Upper lobe of left lung (tissue), 6 donors: ENCODE measurements at places on chromosomes 4 and X.

GRCh38 chr4:71540749-71541269, 202.0 kb downstream of the SLC4A4 start:
- H3K36me3 ChIP-seq = no peaks in the 10 kb centered on the region
- no peaks in the 10 kb centered on the region for H3K4me1 ChIP-seq
- H3K27me3 ChIP-seq = no peaks in the 10 kb centered on the region
- H3K4me3 ChIP-seq = no peak overlapping the region
- no peak for DNase-seq
- no peak overlapping the region for H3K27ac ChIP-seq

DNA sequence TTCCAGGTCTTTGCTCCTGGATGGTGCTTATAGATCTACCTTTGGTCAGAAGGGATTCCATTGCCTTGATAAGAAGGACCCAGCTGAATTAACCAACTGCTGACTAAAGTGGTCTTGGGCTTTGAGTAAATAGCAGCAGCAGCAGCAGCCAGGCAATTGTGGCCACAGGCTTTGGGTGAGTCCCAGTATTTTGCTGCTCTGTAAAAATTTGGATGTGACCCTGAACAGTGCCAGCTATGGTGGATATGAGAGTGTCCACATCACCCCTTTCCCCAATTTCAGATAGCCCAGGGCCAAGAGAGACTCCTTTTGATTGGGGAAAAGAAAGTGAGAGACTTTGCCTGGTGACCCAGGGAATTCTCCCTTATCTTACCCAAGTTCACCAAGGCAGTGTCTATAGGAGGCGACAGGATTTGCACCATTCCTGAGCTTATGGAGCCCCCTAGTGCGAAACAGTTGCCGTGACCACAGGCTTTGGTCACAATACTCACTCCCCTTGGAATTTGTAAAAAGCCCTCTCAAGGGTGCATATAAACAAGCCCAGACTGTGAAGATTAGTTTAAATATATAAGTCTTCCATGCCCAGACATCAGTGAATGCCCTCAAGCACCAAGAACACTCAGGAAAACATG, 518.0 kb downstream of the TMA16 start:
- H3K27me3 ChIP-seq = no peaks in the 10 kb centered on the region
- H3K36me3 ChIP-seq = no peaks in the 10 kb centered on the region
- H3K4me1 ChIP-seq = no peaks in the 10 kb centered on the region
- no peak overlapping the region for H3K4me3 ChIP-seq
- no peak overlapping the region for H3K27ac ChIP-seq

DNA sequence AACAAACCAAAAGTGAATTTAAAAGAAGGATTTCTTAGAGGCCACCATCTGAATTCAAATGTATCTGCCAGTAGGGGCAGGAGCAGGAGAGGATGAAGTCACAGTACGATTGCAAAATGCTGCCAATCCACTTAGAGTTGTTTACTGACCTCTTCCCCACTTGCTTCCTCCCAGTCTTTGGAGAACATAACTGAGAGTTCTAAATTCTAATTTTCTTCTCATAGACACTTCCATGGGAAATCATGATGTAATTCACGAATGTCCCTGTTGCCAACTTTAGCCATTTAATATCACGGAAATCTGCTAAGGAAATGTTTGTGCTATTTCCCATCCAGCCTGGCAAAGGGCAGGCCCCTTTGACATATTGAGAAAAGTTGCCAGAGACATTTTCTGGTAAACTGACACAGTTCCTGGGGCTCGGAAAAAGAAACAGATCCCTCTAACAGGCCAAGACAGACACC, 33.6 kb upstream of the NOCT start:
- no peak overlapping the region for H3K4me3 ChIP-seq
- no peak for DNase-seq
- no peaks in the 10 kb centered on the region for H3K27me3 ChIP-seq
- H3K27ac ChIP-seq = peak overlapping the region; percentile 65
- peaks cover 29% of the 10 kb centered on the region for H3K4me1 ChIP-seq

DNA sequence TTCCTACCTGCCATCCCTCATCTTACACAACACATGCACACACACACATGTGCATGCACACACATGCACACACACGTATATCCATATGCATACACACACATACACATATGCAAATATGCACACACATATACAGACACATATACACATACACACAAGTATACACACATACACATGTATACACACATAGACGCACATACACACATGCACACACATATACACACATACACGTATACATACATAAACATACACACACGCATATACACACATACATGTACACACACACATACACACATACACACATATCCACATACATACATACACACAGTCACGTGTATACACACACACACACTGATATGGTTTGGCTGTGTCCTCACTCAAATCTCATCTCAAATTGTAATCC, 37.0 kb upstream of the AFAP1 start:
- DNase-seq = no peak
- H3K4me1 ChIP-seq = peaks cover 15% of the 10 kb centered on the region
- H3K36me3 ChIP-seq = no peaks in the 10 kb centered on the region
- H3K4me3 ChIP-seq = no peak overlapping the region
- no peaks in the 10 kb centered on the region for H3K27me3 ChIP-seq

GRCh38 chr4:101145021-101145420, 202.3 kb downstream of the PPP3CA start:
- no peak overlapping the region for H3K27ac ChIP-seq
- no peaks in the 10 kb centered on the region for H3K27me3 ChIP-seq
- DNase-seq = no peak
- no peak overlapping the region for H3K4me3 ChIP-seq

GRCh38 chr4:15161439-15161838, 159.2 kb downstream of the CPEB2 start:
- no peak overlapping the region for H3K27ac ChIP-seq
- H3K4me1 ChIP-seq = no peaks in the 10 kb centered on the region
- DNase-seq = no peak
- no peaks in the 10 kb centered on the region for H3K36me3 ChIP-seq

DNA sequence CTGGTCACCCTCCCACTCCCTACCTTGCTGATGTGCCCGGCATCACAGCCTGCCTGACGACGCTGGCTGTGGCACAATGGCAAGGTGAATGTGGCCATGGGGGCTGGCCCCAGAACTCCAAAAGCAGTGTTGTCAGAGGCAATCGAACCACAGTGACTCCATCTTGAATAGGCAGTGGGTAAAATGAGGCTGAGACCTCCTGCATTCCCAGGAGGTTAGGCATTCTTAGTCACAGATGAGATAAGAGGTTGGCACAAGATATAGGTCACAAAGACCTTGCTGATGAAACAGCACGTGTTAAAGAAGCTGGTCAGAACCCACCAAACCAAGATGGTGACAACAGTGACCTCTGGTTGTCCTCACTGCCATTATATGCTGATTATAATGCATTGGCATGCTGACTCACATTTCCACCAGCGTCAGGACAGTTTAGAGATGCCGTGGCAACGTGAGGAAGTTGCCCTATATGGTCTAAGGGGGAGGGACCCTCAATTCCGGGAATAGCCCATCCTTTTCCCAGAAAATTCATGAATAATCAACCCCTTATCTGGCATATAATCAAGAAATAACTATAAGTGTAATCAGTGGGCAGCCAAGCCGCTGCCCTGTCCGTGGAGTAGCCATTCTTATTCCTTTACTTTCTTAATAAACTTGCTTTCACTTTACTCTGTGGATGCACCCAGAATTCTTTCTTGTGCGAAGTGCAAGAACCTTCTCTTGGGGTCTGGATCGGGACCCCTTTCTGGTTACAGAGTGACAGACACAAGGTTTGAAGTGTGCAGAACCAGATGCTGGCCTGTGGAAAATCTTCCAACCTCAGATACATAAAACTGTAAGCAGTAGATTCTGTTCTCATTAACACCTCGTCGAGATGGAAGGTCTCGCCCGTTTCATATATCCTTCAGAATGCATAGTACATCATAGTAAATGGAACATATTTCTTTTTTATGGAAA, 26.8 kb upstream of the CLDN24 start:
- DNase-seq = peak; percentile 32
- H3K36me3 ChIP-seq = no peaks in the 10 kb centered on the region
- H3K4me1 ChIP-seq = no peaks in the 10 kb centered on the region

GRCh38 chr4:3307891-3308575, 15.2 kb downstream of the RGS12 start:
- no peaks in the 10 kb centered on the region for H3K27me3 ChIP-seq
- peak; percentile 16 for DNase-seq
- no peak overlapping the region for H3K4me3 ChIP-seq
- H3K27ac ChIP-seq = no peak overlapping the region

DNA sequence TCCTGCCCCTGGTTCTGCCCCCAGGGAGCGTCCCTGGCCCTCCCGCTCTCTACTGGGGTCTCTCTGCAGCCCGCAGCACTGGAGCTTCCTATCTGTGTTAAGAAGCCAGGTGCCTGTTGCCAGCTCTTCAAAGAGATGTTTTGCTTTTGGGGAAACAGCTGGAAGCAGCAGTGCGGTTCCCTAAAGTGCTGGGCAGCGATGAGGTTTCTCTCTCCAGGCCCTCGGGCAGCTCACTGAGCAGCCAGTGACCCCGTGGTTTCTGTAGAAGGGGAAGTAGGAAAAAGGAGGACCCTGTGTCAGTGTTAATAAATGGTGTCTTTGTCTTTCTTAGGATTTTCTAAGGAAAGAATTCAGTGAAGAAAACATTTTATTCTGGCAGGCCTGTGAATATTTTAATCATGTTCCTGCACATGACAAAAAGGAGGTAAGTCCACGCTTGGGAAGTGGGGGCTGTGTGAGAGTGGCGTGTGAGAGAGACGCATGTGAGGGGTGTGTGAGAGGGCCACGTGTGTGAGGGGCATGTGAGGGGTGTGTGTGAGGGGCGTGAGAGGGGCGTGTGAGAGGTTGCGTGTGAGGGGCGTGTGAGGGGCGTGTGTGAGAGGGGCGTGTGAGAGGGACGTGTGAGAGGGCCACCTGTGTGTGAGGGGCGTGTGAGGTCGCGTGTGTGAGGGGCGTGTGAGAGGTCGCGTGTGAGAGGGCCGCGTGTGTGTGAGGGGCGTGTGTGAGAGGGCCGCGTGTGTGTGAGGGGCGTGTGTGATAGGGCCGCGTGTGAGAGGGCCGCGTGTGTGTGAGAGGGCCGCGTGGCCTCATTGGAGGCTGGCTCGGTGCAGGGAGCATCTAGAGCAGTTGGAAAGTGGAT, 27.1 kb upstream of the HGFAC start:
- H3K27me3 ChIP-seq = no peaks in the 10 kb centered on the region
- peak; percentile 75 for DNase-seq
- no peaks in the 10 kb centered on the region for H3K4me1 ChIP-seq
- H3K27ac ChIP-seq = no peak overlapping the region

DNA sequence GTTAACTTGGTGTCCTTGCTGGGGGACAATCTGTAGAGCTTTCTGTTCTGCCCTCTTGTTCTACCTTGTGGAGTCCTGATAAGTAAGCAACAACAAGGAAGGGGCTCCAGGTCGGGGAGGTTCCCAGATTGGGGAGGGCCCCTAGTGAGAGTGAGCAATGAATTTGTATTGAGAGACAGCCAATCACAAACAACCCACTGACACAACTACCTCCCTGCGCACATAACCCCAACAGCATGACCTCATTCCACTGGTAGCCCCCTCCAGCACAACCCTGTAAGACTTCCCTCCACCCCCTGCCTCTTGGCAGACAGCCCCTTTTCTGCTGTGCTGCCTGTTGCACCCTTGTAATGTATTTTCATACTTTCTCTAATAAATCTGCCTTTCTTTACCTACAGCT, 19.7 kb upstream of the PNPLA4 start:
- no peak for DNase-seq
- H3K4me3 ChIP-seq = no peak overlapping the region
- no peaks in the 10 kb centered on the region for H3K4me1 ChIP-seq

DNA sequence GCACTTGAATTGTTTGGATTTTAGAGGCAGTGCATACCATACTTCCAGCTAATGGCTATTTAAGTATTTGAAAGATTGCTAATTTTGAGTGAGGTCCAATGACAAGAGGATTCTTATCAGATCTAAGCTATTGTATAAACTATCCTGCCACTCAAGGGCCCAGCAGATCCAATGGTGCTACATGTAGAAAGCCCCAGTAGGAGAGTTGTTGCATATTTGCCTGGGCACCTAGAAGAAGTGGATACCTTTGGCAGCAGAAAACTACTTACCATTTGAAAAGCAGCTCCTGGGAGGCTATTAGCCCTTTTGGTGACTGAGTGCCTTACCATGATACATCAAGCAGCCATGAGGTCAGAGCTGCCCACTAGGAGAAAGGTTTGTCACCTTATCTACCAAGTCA, 447.3 kb downstream of the C4orf33 start:
- no peaks in the 10 kb centered on the region for H3K27me3 ChIP-seq
- no peak overlapping the region for H3K4me3 ChIP-seq
- H3K36me3 ChIP-seq = no peaks in the 10 kb centered on the region
- no peak for DNase-seq
- no peaks in the 10 kb centered on the region for H3K4me1 ChIP-seq

GRCh38 chrX:17876135-17876534, 15.0 kb upstream of the RAI2 start:
- no peak overlapping the region for H3K27ac ChIP-seq
- no peaks in the 10 kb centered on the region for H3K27me3 ChIP-seq
- H3K36me3 ChIP-seq = no peaks in the 10 kb centered on the region
- H3K4me3 ChIP-seq = no peak overlapping the region
- no peak for DNase-seq

DNA sequence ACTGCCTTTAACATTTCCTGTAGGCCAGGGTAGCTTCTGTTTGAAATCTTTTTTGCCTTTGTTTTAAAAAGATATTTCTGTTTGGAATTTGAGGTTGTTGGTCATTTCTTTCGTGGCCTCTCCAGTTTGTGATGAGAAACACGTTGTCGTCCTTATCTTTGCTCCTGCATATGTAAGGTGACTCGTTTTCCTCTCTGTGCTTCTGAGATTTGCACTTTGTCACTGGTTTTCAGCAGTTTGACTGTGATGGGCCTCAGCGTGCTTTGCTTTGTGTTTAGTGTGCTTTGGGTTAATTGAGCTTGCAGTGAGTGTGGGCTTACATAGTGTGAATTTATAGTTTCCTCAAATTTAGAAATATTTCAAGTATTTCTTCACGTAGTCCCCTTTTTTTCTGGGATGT, 81.5 kb downstream of the FAM193A start:
- H3K36me3 ChIP-seq = no peaks in the 10 kb centered on the region
- H3K27me3 ChIP-seq = no peaks in the 10 kb centered on the region
- no peak overlapping the region for H3K4me3 ChIP-seq
- H3K27ac ChIP-seq = no peak overlapping the region
- H3K4me1 ChIP-seq = peaks cover 6% of the 10 kb centered on the region
- no peak for DNase-seq

- no peak overlapping the region for H3K27ac ChIP-seq
- no peaks in the 10 kb centered on the region for H3K4me1 ChIP-seq
- H3K36me3 ChIP-seq = no peaks in the 10 kb centered on the region
- no peak for DNase-seq
- H3K27me3 ChIP-seq = no peaks in the 10 kb centered on the region
- no peak overlapping the region for H3K4me3 ChIP-seq
These were observed 173.8 kb upstream of the PPP1R2C start for GRCh38 chrX:42951747-42952146.
